T-helper 1 cell (primary cell): ENCODE measurements at places on chromosomes 1 and 21.
A peak's percentile ranks its signal among the peaks of the same experiment; 100 is the strongest.

GRCh38 chr1:79262745-79263258 is 256.3 kb upstream of the ADGRL4 start:
- no peak for DNase-seq

DNA sequence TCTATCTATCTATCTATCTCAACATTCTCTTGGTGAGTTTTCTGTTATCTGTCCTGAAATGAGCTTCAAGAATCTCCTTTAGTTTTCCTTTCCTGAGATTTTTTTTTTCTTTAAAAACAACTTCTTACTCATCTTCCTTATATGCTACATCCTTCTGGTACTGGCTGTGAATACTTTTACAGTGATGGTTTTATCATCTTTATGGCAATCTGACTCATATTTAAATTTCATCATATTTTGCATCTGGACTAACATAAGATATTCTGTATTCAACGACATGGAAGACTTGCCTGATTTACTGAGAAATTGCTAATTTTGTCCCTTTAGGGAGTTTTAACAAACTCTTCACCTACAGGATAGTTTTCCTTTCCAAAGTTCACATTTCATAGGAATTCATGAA is 33.0 kb downstream of the PDE4B start:
- DNase-seq = no peak

DNA sequence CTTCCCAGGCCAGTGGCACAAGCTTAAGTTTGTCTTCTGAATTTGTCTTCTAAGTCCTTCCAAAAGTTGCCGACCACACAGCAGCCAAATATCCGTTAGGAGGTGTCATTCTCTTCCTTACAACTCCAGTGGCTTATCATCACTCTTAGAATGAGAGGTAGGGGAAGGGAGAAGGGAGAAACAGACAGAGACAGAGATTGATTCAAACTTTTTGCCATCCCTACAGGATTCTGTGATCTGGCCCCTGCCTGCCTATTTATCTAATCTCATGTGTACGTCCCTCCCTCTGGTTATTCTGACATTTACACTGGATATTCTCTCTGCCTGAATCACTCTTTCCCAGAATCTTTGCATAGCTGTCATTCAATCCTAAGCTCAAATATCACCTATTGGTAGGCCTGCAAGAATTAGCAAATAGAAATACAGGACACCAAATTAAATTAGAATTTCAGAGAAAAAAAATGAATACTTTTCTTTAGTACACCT is 488 bp upstream of the GNL2 start:
- no peak for DNase-seq

GRCh38 chr1:6223617-6224016 is 12.1 kb downstream of the ICMT start:
- DNase-seq = no peak

- no peak for DNase-seq
Observed at GRCh38 chr1:234862944-234863515, 253.1 kb upstream of the IRF2BP2 start.

- no peak for DNase-seq
Observed at GRCh38 chr1:210625715-210626114, 297.0 kb downstream of the HHAT start.

GRCh38 chr1:87226341-87226760 is 102.3 kb upstream of the LMO4 start:
- DNase-seq = no peak

DNA sequence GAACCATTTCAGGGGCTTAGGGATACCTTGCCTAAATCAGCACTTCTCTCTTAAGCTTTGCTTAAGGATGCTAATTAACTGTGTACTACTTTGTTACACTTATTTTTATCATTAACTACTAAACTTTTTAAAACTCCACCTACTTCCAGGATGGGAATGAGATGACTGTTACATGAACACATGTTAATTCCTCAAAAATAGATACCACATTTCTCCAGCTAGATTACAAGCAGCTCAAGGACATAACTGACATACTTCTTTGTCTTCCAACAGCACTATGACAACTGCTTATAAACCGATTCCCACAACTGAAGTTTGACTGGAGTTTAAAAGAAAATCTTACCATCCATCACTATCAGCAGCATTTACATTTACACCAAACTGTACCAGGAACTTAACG is 53.7 kb downstream of the TP53BP2 start:
- no peak for DNase-seq

GRCh38 chr1:18529714-18530113 is 49.0 kb downstream of the KLHDC7A start:
- no peak for DNase-seq

DNA sequence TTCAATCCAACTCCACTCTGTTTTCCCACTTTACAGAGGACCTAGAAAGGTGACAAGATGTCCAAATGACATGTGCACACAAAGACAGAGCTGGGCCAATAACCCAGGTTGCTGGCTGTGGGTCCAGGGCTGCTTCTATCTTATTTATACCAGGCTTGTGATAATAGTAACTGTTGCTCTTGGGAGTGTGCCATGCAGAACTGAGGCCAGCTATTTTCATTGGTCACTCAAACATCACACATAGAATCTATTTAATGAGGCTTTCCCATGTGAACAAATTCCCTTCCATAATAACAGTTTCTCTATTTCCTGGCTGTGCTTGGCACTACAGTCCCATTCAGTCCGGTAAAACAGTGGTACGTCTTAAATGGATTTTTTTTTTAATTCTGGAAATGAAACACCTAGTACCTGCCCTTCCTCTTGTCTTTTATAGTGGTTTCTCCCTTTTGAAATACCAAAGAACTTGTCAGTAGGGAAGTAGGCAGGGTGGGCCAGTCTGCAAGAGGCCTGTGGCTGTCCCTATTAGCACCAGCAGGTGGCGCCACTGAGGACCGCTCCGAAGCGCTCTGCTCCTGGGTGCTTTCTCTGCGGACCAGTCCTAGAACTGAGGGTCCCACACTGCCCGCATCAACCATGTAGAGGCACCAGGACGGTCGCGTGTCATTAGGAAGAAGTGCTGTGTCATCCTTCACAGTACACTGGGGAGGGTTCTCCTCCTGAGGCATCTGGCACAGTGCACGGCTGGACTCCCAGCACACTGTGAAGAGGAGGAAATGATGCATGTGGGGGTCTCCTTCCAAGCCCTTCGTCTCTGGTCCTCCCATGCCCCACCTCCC is 52.1 kb downstream of the GPR161 start:
- DNase-seq = peak; percentile 33

DNA sequence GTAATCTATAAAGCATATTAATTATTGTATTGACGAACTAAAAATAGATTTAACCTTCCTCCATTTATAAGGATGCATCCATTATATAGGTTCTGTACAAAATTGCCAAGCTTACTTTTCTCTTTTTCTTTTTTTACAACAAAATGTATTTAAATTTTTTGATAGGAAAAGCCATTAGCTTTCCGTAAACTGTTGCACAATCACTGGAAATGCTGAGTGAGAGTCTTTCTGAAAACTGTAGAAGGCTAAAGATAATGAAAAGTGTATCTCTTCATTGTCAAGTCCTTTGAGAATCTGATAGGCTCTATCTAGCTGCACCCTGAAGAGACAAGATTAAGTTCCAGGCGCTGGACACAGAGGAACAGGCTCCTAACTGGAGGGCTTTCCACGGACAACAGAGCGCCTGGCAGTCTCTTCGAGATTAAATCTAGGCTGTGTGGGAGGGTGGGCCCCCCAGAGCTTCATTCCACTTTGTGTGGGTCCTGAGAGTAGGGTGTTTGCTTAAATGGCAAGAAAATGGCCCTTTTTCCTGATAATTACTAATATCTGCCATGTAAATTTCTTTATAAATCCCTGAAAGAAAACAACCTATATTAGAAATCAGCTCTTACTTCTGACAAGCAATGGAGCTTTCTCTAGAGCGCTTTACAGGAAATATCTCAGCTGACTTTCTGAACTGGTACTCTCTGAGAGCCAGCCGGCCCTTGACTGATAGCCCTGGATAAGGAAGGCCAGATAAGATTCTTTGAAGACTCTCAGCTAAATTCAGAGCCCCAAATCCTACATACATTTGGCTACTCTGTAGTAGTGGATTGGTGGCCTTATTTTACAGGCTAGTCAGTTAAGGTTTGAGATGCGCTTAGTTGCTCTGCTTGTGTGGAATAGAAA is 108.3 kb downstream of the FMN2 start:
- DNase-seq = no peak

DNA sequence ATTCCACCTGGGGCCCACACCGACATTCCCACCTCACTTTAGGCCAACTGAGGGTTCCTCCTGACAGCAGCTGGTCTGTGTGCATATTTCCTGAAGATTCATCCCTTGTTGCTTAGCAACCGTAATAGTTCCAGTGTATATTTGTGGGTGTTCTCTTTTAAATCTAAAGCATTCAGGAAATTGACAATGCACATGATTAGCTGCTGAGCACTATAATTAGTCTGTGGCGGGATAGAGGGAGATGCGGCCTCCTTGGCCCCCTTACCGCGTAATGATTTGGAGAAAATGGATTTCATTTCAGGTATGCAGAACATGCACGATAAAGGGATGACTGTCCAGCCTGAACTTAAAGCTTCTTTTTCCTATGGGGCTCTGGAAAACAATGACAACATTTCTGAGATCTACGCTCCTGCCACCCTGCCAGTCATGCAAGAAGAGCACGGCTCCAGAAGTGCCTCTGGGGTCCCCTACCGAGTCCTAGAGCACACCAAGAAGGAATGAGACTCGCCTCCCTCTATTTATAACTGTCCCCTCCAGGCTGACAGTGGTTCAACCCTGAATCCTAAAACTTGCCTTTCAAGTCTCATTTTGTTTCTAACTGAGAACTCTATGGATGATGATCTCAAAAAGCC is 33.8 kb upstream of the RCAN3 start:
- DNase-seq = no peak

DNA sequence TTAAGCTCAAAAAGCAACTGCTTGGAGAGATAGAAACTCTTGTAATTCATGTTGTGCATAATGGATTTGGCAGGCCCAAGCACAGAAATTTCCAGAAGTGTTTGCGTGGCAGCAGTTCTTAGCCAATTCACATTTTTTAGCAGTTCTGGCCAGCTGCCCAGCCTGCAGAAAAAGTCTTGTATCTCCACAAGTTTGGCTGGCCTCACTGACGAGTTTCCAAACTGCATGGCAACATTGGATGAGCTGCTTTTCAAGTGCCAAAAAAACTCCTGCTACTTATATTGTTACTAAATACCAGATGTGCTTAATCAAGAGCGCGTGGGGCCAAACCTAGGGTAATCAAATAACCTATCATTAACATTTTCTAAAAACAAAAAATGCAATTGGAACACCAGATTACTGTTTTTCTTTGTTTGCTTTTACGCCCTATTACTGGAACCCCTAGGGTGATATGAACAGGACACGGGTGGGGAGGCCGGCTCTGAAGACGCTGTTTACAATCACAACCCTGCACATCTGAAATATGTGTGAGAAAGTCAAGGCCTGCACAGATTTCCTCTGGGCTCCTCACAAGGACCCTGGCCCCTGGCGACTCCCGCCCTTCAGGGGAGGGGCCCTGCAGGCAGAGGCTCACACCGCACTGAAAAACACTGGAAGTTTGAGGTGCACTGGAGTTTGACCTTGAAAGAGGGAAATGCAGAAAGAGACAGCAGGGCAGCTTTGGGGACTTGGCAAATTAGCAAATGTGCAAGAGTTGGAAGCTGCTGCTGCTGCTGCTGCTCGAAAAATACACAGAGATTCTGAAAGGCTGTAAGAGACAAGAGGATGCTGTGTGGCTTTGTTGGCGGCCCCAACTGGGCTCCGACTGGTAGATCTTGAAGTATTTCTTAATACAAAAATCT is 55.2 kb upstream of the TARBP1 start:
- no peak for DNase-seq

- no peak for DNase-seq
Observed at GRCh38 chr21:44847261-44848056, 26.0 kb downstream of the PTTG1IP start.

GRCh38 chr1:99163671-99164070 is 100.6 kb upstream of the PLPPR4 start:
- DNase-seq = no peak

DNA sequence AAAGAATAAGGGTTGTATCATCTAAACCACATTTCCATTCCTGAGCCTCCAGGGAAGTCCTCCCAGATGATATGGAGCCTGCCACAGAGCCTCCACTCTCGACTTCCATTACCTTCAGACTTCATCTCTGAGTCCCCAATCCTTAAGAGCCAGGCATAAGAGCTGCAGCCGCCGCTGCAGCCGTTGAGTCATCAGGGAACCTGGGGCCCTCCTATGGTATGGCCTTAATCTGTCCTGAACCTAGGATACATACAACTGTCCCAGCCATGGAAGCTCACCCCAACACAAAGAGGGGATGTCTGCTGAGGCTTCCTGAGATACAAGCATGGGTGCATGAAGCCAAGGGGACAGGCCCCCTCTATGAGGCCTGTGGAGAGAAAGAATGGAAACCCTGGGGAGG is 16.3 kb downstream of the TAL1 start:
- DNase-seq = no peak

- DNase-seq = no peak
Observed at GRCh38 chr1:159829273-159829634, 2.6 kb downstream of the SLAMF8 start.

GRCh38 chr1:246081138-246081702 is 425.9 kb downstream of the SMYD3 start:
- DNase-seq = no peak

DNA sequence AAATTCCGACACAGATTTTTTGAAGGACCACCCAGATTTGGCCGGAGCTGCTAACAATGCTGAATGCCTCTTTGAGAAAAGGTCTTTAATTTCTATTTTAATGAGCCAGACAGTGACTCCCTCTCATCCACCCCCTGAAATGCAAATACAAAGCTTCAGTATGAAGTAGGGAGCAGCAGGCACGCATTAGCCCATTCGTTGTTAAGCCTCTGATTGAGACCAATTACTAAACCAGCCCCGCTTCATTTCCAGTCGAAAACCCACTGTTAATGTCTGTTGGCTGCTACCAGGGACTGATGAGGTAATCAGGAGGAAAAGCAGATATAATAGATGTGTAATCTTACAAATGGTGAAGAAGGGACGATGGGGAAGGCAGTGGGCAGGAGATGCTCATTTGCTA is 4.8 kb upstream of the C8A start:
- no peak for DNase-seq

GRCh38 chr1:2949966-2950925 is 71.0 kb upstream of the ACTRT2 start:
- DNase-seq = no peak

GRCh38 chr1:66728021-66728420 is 24.2 kb upstream of the DYNLT5 start:
- no peak for DNase-seq

- no peak for DNase-seq
Observed at GRCh38 chr1:157595356-157595755, 2.5 kb downstream of the FCRL4 start.

DNA sequence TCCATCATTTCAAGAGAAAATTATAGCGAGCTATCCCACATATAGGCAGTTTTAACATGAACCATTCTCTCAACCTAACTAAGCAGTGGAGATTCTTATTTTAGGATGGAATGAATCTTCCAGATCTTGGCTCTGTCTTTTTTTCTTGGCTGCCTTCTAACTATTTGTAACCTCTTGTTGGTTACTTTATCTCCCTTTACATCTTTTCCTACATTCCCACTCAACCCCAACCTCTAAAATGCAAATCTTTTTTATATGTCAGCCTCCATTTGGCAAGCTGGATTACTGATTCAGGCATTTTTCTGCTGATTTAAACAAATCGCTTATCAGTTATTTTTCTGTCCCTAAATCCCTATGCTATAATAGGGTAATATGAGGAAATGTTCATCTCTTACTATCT is 46.9 kb upstream of the LHX8 start:
- no peak for DNase-seq

GRCh38 chr1:58591806-58592205 is 14.8 kb upstream of the TACSTD2 start:
- DNase-seq = no peak

- DNase-seq = no peak
Observed at GRCh38 chr1:164466001-164466421, 93.0 kb upstream of the PBX1 start.
